ENCODE measurements at places on chromosomes 3 and 15.

DNA sequence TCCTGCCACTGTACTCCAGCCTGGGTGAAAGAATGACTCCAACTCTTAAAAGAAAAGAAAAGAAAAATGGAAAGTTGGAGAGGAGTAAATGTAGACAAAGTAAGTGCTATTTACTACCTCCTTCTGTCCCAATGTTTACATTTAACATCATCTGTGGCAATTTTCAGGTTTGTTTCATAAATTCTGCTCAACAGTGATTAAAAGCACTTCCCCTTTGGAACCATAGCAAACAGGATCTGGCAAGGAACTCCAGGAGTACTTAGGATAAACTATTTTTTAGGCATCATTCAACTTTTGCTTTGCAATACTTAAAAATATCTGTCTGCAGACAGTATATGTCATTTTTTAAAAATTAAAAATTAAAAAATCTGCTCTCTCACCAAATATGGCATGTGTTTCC is 5.5 kb upstream of the CX3CR1 start:
- DNase-seq = no peak

DNA sequence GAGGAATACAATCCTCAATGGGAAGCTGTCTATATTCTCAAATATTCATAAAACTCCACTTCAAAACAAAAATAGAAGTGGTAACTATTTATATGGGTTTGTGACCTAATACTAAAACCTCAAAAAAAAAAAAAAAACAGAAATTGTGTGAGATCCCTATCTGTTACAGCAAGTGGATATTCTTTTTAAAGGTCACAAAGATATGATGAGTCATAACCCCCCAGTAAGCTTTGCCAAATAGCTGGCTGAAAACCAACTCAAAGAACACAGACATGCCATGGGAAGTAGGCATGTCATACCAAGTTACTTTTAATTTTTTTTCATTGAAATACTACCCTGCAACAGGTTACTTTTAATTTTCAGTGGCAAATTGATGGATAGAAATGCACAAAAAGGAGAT is 62.5 kb downstream of the CBLB start:
- peak; percentile 84 for DNase-seq

- no peak for DNase-seq
These were observed 159.1 kb upstream of the PDZRN3 start for GRCh38 chr3:73783811-73784210.

GRCh38 chr3:139140553-139140952 is 95.9 kb upstream of the PRR23C start:
- DNase-seq = no peak

GRCh38 chr15:62712455-62712839 is 330.1 kb upstream of the TPM1 start:
- no peak for DNase-seq

DNA sequence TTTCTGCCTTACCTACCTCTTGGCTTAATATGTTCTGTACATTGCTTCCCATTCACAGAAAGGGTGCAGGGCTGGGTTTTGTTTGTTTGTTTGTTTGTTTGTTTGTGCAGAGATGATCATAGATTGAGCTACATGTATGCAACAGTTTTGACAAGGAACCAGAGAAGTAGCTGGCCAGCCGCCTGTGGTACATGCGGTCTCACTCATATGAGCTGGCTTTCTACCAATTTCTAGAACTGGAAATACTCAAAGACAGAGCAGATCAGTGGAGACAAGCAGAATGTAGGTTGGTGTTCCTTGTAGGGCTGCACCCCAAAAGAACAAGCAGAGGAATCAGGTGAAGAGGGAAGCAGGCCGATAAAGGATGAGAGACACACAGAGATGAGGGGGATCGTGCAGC is 502.7 kb downstream of the SOX2 start:
- no peak for DNase-seq

- DNase-seq = no peak
These were observed 20.8 kb downstream of the CAND2 start for GRCh38 chr3:12817343-12817710.

DNA sequence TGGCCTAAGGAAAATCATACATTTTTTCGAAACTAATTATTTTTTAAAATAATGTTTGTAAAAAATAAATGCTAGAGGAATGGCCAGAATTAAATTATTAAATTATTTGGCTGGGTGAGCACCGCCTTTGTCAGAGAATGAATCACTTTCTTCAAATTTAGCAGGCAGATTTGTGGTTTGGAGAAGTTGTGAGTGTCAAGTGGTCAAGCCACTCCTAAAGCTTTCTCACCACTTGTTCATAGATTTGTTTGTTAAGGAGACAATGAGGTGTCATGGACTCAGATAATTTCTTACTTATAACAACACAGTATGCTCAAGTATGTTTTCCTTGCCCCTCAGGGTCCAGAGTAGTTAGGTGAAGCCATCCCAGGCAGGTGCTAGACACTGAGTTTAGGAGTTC is 196.2 kb downstream of the TUSC7 start:
- no peak for DNase-seq

- DNase-seq = no peak
These were observed 34.2 kb upstream of the SIAH2 start for GRCh38 chr3:150797155-150797554.

DNA sequence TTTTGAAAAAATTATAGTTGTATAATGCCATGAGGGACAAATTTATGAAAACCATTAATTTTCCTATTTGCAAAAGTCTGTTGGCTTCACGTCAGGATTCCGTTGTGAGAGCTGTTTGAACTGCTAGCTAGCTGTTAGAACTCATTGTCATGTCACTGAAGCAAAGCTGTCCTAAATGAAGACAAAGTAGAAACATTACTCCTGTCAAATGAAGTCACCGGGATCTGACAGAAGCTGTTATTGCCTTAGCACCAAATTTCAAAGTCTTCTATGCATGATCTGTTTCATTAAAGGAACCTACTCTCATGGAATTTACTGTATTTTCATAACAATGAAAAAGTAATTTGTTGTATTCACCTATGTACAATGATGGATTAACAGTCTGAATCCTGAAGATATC is 479.8 kb downstream of the PLOD2 start:
- DNase-seq = no peak

GRCh38 chr3:72482589-72483321 is 365.5 kb downstream of the SHQ1 start:
- DNase-seq = peak; percentile 22

Measured in AML-193 (cell line).